ENCODE measurements at places on chromosomes 6 and 20. TPM values are rescaled to one million over a fixed set of nuclear protein-coding genes. Genes with fewer than 3 reads are reported as not detected.

DNA sequence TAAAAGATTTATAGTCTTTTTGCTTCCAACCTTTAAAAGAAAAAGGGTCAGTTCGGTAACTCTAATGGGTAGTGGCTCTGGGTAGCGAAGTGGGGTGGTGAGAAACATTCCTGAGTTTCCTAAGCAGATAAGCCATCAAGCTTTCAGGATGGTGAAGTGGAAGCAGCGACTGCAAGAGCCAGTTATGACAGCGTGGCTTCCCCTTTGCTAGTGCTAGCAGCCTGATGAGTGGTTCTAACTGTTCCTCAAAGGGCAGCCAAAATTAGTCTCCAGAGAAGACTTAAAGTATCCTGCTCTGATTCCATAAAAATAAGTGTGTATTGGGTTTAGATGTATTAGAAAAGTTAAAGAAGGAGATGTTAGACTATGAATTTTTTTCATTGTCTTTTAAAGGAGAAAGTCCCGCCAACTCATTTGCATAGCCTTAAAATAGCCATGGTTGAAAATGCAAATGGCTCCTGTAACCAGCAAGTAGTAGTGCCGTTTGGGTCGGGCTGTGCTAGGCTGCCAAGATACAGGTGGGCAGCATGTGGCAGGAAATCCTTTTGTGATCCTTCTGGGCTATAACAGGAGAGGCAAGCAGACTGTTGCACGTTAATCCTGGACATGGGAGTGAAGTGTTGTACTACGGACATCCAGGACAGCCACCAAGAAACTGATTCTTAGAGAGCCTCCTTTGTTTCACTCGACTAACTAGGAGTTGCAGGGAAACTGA lies 18.0 kb downstream of the ELOVL2 start:
- no peak for DNase-seq

C20orf144 gene
- total RNA-seq = not detected

DNA sequence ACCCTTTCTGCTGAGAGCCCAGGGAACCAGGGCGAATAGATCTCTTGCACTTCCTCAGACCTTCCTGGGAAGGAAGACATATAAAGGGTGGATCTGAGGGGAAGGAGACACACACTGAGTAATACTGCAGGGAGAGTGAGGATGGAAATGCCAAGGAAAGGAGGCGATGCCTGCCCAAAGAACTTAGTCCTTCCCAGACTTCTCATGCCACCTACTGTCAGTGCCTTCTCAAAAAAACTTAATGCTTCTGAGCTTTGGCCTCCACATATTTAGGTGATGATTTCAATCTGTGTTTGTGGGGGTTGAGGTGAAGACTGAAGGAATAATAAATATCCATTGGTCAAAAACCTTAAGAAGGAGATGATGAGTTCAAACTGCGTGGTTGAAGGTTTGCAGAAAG lies 9.7 kb downstream of the BTN3A1 start:
- DNase-seq = no peak

FHL5 gene
- total RNA-seq = 33.7 TPM

BNIP5 gene
- not detected for total RNA-seq

- DNase-seq = no peak
Measured at GRCh38 chr6:37347670-37348111, 6.1 kb upstream of the RNF8 start.

PPP1R14C gene
- not detected for total RNA-seq

FGD2 gene
- total RNA-seq = 13.9 TPM

- peak; percentile 93 for DNase-seq
Measured at GRCh38 chr6:38567436-38567835, 72.3 kb downstream of the BTBD9 start.

Data from esophagus muscularis mucosa (tissue), 4 donors.